ENCODE measurements at places on chromosomes 5 and 9.

DNA sequence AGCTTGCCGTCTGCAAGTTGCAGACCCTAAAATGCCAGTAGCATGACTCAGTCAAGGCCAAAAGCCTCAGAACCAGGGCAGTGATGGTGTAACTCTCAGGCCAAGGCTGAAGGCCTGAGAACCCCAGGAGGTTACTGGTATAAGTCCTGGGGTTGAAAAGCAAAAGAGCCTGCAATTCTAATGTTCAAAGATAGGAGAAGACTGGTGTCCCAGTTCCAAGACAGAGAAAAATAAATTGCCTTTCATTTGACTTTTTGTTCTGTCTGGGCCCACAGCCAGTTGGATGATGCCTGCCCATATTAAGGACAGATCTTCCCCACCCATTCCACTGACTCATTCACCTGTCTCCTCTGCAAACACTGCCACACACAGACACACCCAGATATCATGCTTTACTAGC lies 673.2 kb downstream of the CDH18 start:
- no peak for DNase-seq

- DNase-seq = no peak
Observed at GRCh38 chr5:60020457-60020856, 126.9 kb upstream of the PDE4D start.

DNA sequence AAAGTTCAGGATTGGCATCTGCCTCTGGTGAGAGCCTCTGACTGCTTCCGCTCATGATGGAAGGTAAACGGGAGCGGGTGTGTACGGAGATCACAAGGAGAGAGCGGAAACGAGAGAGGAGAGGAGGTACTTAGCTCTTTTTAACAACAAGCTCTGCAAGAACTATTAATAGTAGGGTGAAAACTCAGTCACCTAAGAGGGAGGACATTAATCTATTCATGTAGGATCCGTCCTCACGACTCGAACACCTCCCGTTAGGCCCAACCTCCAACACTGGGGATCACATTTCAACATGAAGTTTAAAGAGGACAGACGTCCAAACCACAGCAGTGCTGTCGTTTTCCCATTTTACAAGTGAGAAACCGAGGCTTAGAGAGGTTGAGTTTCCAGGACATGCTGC lies 173.7 kb downstream of the SLC28A3 start:
- DNase-seq = no peak

- no peak for DNase-seq
Observed at GRCh38 chr9:78236551-78236910, 656 bp downstream of the CEP78 start.

DNA sequence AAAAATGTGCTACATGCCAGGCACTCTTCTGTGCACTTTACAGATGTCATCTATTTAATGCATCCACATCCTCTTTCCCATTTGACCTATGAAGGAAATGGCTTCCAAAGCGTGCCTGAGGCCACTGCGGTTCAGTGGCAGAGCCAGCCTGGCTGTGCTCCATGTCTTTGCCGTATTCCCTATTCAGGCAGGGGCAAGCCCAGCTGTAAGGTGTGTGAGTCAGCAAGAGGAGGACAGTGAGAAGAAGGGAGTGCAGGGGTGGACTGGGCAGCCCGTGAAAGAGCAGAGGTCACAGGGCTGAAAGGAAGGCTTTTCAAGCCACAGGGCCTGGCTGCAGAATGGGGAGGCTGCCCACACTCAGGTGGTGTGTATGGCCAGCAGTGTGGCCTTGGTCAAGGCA lies 91.7 kb downstream of the HRH2 start:
- no peak for DNase-seq

DNA sequence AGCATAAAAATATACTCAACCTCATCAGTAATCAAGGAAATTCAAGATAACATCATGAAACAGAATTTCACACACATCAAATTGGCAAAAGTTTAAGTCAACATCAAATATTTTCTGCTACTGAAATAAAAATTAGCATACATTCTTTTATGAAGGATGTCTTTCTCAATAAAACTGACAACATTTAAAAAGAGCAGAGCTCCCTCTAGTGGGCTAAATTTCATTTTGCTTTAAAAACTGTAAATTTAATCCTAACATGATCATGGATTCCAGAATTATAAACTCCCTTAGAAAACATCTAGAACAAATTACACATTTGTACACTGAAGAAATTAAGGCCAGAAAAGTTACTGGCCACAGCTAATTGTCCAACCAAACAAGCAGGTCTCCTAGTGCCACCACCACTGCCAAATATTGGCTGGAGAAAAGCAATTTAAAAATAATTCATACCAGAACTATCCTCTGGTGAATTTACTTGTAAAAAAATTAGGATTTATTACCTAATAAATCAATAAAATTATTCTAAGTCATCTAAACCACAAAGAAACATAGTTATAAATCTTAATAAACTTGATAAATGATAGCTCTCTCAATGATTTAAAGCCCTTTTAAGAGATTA lies 31.2 kb downstream of the DEPDC1B start:
- no peak for DNase-seq

GRCh38 chr9:130284249-130284625 lies 18.7 kb downstream of the HMCN2 start:
- DNase-seq = no peak

- DNase-seq = no peak
Observed at GRCh38 chr9:97640325-97640724, 6.7 kb downstream of the NCBP1 start.

DNA sequence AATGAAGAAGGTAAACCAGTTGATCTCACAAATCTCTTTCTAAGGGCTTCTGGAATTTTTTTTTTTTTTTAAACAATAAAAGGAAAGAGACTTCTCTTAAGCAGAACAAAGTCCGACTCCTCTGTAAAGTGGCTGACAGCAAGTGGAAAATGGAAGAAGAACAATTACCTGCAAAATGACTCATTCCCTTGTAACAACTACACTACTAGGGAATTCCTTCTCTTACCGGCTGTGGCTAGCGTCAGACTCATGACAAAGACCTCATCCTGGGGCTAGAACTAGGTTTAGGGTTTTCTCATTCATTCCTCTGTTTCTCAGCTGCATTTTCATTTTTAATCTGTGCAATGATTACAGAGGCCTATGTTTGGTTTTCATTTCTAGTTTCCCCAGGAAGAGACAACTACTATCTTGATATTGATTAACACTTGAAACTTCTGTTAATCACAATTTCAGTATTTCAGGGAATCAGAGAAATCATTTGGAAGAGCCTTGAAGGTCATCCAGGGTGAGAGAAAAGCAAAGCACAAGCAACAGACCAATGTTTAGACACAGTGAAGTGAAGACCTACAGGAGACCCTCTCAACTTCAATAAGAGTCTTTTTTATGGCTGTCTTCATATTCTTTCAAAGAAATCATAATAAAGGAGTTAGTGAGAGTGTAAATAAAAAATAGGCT lies 437.9 kb downstream of the RAB3C start:
- no peak for DNase-seq

DNA sequence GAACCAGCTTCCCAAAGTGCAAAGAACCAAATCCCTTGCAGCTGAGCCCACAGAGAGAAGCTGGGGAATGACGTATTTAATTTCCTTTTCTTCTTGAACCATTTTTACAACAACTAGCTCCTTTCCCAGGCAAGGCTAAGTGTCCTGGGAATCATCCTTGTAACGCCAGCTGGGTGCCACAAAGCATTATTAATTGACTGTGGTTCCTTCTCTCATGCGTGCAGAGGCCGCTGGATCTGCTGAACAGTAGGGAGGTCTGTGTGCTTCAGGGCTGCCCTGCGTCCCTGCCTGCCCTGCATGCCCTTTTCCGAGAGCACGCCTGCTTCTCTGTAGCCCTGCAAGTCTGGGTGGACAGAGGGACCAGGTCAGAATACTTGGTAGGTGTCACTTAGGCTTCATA lies 124.1 kb upstream of the OTULINL start:
- DNase-seq = no peak

DNA sequence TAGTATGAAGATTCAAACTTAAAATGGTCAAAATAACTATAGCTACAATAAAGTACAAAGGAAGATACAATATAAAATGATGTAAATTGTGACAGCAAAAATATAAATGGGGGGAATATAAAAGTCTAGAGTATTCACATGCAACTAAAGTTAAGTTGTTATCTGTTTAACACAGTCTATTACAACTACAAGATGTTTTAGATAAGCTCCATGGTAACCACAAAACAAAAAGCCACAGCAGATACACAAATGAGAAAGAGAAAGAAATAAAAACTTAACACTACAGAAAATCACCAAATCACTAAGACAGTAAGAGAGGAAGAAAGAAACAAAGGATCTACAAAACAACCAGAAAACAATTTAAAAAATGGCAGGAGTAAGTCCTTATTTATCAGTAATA lies 17.0 kb upstream of the SH3TC2 start:
- no peak for DNase-seq

DNA sequence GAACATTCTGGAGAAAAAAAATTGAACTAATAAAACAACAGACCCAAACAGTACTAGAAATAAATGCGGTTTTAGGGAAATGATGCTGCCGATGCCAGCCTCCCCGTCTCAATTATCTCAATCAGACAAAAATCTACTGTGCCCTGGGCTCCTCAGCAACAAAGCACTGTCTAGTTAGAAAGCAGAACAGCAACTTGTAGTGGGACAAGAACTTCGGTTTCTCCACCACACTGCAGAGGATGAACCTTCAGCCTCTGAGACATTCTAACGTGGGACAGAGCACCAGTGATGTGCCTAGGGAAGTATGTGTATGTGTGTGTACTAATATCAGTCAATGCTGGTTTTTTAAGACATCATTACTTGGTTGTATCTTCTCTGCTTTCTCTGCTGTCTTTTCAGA lies 11.1 kb upstream of the CAST start:
- no peak for DNase-seq

DNA sequence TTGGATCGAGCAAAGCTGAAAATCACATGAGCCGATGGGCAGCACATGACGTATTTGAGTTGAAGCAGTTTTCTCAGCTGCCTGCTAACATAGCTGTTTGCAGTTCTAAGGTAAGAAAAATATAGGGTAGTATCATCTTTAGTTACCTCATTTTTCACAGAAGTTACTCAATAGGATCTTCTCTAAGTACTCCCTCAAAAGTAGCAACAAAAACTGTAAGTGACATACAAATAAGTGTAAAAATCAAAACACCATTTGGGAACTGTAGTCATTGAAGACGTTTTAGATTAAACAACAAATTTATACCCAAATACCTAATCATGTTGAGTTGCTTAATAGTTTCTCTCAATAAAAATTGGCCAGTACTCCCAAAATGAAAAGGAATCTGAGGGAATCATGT lies 102.6 kb downstream of the ERCC6L2 start:
- DNase-seq = no peak

GRCh38 chr5:181212080-181212479 lies 7.1 kb upstream of the TRIM7 start:
- no peak for DNase-seq

DNA sequence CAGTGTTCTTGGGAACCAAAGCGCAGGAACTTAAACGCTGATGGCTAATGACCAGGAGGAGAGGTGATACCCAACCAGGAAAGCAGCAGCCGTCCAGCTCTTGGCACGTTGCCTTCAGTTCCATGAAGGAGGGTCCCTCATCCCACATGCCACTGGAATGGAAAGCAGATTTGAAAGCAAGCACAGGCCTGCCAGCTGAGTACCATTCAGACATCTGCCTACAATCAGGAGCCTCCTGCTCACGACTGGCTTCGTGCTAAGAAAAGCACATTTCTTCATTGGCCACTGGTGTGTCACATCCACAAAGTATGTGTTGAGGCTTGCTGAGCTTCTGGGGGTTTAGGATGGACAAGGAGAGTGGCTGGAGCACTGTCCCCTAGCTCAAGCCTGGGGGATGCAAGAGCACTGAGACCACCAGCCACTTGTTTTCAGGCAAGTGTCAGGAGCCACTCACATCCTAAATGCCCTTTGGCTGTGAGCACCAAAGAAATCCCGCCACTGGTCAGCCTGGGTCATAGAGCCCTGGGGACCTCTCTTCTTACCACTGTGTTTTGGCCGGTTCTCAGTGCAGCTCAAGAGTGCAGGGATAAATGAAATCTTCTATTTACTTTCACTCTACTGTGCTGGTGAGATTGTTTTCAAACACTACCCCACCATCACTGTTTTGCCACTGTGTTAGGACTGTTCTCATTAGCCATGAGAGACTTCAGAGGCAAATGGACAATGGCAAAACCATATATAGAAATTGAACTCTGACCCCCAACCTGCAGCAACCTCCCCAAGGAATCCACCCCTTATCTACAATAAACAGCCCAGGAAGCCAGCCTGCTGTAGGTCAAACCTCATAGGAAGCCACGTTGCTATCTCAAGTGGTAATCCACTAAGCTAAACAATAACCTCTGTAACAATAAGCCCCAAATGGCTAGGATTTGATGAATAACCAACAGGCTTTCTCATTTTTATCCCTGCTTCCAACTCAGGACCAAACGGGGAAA lies 58.3 kb downstream of the MTX3 start:
- no peak for DNase-seq

- no peak for DNase-seq
Observed at GRCh38 chr9:71921190-71921814, 9.9 kb downstream of the C9orf85 start.

GRCh38 chr5:175681968-175682340 lies 24.1 kb downstream of the HRH2 start:
- DNase-seq = no peak

DNA sequence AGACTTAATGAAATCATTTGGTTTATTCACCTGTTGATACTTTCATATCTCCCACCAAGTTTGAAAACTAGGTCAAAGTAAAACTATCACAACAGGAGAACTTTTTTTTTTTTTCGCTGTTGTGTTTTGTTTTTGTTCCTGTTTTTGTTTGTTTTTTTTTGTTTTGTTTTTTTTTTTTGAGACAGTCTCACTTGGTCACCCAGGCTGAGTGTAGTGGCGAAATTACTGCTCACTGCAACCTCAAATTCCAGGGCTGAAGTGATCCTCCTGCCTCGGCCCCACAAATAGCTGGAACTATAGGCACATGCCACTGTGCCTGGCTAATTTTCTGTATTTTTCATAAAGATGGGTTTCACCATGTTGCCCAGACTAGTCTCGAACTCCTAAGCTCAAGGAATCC lies 49.3 kb downstream of the MLLT3 start:
- no peak for DNase-seq

GRCh38 chr5:88878976-88879375 lies 4.0 kb downstream of the MEF2C start:
- no peak for DNase-seq

- DNase-seq = no peak
Observed at GRCh38 chr5:160727296-160727997, 124.6 kb downstream of the ATP10B start.

- no peak for DNase-seq
Observed at GRCh38 chr5:112594095-112594850, 143.4 kb upstream of the APC start.

DNA sequence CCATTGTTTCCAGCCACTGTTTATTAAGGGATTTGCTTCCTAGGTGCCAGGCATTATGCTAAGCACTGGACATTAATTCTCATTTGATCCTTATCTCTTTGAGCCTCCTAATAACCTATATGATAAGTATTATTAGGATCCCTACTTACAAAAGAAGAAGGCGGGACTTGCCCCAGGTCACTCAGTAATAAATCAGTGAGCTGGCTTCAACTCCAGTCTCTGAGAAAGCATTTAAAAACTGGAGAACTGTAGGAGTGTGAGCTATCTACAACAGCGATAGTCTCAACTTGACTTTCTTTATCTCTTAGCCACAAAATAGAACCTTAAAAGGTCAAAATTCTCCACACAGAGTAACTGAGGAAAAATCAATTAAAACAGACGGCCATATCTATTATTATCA lies 155.0 kb downstream of the GNAQ start:
- no peak for DNase-seq

- no peak for DNase-seq
Observed at GRCh38 chr9:121268598-121268850, 562 bp downstream of the GSN start.
